ENCODE measurements at places on chromosomes 7 and 10.

- DNase-seq = no peak
Measured at GRCh38 chr7:157633465-157634185, 296.8 kb downstream of the DNAJB6 start.

GRCh38 chr10:61732629-61733278 lies 70.0 kb downstream of the CABCOCO1 start:
- DNase-seq = no peak

GRCh38 chr7:37357637-37357996 lies 91.0 kb downstream of the ELMO1 start:
- DNase-seq = no peak

GRCh38 chr7:142859829-142860228 lies 5.0 kb downstream of the EPHB6 start:
- DNase-seq = no peak

- no peak for DNase-seq
Measured at GRCh38 chr10:110209926-110210673, 2.7 kb downstream of the MXI1 start.

- no peak for DNase-seq
Measured at GRCh38 chr10:34830217-34830822, 15.2 kb upstream of the PARD3 start.

- DNase-seq = no peak
Measured at GRCh38 chr7:46897381-46897780, 684.5 kb downstream of the TNS3 start.

DNA sequence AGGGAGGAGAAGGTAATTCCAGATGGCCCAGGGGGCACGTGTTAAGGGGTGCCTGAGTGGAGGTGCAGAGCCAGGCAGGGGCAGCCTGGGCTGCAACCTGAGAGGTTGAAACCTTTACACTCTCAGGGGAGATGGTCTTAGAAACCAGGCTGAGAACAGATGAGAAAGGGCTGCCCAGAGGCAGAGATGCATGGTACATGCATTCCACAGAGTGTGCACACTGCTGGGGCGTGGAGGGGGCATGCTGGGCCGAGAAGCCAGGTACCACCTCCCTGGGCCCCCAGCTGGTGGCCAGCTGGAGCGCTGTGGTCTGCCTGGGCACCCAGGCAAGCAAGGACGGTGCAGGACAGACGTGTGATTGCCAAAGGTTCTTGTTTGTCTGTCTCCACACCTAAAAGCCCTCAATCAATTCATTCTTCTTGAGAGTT lies 14.1 kb upstream of the CSGALNACT2 start:
- no peak for DNase-seq

DNA sequence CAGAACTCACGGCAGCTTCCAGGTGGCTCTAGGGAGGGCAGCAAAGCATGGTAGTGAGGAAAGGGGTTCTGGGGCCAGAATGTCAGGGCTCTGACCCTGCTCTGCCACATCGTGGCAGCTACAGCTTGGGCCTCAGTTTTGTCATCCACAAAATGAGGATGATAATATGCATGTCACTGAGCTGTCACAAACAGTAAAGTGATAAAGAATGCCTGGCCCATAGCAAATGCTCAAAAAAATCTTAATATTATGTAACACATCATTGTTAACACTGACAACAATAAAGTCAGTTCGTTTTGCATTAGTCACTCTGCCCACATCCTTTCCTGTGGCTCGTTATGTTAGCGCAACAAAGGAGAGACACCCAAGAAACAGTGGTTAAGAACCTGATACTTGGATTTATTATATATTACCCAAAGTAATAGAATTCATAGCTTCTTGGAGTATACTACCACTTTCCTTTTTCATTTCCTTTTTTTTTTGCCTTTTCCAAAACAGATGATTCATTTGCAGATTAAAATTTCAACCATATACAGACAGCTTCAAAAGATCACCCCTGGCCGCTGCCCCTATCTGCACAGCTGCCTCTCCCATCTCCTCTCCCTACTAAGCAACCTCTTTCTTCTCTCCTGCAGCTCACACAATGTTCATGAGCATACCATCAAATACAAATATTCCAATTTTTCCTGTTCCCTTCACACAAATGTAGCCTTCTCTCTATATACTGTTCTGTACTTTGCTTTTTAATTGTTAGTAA lies 45.5 kb upstream of the DDC start:
- DNase-seq = no peak

DNA sequence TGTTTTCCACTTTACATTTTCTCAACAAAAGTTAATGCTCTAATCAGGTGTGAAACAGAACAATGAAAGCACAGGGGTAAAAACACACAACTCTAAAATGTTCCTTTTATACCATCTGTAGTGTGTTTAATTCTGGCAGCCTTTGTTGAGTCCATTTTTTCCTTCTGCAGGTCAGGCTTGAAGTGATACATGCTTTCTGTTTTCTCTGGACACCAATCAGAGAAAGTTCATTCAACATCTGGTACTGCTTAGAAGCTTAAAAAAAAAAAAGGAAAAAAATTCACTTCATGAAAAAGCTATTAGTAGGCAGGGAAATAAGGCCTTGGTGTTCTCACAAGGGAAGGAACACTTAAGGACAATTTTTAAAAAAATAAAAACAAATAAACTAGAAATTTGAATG lies 231.3 kb upstream of the RHOBTB1 start:
- DNase-seq = no peak

DNA sequence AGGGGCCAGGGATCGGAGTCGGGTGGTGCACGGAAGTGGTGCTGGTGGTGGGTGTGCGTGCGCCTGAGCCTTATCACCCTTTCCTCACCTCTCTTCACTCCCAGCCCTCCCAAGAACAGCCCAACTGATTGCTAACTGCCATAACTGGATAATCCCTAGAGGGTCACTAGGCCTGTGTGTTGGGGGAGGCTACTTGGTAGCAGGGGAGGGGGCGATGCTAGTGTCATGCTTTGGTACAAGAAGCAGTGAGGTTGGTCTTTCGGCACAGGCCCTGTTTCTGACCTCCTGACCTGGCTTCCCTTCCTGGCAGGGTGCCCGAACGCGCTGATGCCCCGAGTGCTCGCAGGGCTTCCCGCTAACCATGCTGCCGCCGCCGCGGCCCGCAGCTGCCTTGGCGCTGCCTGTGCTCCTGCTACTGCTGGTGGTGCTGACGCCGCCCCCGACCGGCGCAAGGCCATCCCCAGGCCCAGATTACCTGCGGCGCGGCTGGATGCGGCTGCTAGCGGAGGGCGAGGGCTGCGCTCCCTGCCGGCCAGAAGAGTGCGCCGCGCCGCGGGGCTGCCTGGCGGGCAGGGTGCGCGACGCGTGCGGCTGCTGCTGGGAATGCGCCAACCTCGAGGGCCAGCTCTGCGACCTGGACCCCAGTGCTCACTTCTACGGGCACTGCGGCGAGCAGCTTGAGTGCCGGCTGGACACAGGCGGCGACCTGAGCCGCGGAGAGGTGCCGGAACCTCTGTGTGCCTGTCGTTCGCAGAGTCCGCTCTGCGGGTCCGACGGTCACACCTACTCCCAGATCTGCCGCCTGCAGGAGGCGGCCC lies 652 bp downstream of the KAZALD1 start:
- DNase-seq = peak; percentile 79

GRCh38 chr7:150732786-150733481 lies 4.3 kb upstream of the GIMAP5 start:
- no peak for DNase-seq

DNA sequence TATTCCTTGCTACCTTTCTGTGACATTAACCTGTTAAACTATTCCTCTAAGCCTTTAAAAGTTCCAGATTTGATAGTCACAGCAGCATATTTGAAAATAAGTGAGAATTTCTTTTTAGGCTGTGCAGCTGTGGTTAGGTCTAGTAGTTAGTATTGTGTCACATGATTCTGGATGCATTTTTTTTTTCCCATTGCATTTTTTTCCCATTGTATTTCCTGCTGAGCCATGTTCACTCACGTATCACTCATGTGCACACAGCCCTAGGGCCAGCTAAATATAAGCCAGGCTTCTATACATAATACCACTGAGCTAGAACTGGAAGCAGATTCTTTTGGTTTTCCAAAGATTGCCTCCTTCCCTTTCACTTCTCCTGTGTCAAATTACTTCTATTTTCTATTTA lies 37.4 kb downstream of the DNAJC9 start:
- DNase-seq = no peak

Measured in KBM-7 (cell line).